Stimulated activated CD4-positive, alpha-beta T cell treated with anti-CD3 and anti-CD28 coated beads, Interleukin-2, amount 100 ng/mL, for 48 hours (primary cell): ENCODE measurements at places on chromosomes 7 and 10.

DNA sequence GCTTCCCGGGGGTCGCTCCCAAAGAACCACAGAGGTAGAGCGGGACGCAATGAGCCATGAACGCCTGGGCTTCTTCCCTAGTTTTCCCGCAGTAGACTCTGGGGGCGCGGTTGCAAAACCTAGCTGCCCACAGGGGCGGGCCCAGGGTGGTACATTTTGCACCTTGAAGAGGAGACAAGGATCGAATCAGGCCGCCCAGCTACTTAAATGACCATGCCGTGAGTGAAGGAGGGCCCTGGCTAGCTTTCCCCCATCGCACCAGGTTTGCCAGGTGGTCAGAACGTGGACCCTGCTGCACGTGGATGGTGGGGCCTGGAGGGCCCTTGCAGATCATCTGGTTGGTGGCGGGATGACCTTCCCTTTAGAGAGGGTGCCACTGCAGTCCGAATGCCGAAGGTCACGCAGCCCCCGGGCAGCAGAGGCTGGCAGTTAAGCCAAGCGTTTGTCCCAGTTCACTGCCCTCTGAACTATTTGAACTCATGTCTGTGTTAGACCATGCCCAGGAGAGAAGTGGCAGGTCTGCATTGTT is 604 bp upstream of the SHTN1 start:
- DNase-seq = no peak

- no peak for DNase-seq
Observed at GRCh38 chr7:80721883-80722615, 83.6 kb downstream of the CD36 start.

GRCh38 chr10:3919709-3920308 is 134.8 kb upstream of the KLF6 start:
- no peak for DNase-seq

- no peak for DNase-seq
Observed at GRCh38 chr7:3267966-3268690, 32.9 kb upstream of the SDK1 start.

DNA sequence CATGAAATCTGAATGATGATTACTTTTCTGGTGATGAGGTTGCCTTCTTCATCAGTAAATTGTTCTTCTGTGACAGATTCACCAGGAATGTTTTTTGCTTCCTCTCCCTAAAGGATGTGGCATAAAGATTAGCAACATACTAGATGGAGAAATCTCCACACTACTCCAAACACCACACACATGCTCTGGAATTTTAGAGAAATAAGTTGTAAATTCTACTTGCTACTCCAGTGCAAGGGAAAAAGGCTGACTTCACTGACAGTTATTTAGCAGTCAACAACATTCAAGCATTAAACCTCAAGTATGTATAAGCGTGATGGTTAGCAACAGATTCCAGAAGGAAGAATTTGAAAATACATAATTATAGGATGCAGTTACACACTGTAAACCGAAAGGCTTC is 137.9 kb upstream of the CCDC6 start:
- DNase-seq = no peak

- no peak for DNase-seq
Observed at GRCh38 chr7:94433224-94433623, 38.5 kb downstream of the COL1A2 start.

- DNase-seq = peak; percentile 44
Observed at GRCh38 chr7:141071260-141071854, 2.5 kb upstream of the TMEM178B start.

GRCh38 chr10:14670551-14671240 is 104.0 kb downstream of the FAM107B start:
- DNase-seq = no peak

DNA sequence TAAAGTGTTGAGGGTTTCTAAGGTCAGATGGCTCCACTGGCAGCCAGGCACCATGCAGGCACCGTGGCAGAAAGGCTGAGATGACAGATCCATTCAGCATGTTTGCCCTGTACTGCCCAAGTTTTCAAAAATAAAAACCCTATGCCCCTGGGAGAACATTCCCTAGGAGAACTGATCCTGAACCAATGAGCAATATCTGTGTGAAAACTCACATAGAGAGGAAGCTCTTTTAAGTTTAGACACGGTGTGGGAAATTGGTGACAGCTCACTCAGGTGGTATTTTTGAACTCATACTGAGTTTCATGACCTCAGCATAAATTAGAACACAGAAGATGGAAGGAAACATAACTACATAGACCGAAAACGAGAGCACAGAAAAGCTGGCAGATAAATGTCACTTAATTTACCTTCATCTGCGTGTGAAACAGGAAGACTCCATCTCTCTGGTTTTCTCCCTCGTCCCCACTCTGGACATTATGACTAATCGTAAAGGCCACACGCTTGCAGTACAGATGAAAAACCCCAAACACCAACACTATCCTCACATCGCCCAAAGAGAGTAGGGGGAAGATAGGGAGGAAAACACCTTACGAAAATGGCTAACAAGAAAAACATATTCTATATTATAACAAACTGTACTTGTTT is 127.8 kb downstream of the ICA1 start:
- no peak for DNase-seq

GRCh38 chr7:4631380-4632179 is 50.5 kb upstream of the FOXK1 start:
- no peak for DNase-seq

GRCh38 chr7:49866076-49866735 is 92.8 kb downstream of the VWC2 start:
- no peak for DNase-seq

GRCh38 chr7:17104419-17104818 is 194.0 kb upstream of the AHR start:
- no peak for DNase-seq

- no peak for DNase-seq
Observed at GRCh38 chr7:142349670-142350405, 92.0 kb upstream of the PRSS58 start.

DNA sequence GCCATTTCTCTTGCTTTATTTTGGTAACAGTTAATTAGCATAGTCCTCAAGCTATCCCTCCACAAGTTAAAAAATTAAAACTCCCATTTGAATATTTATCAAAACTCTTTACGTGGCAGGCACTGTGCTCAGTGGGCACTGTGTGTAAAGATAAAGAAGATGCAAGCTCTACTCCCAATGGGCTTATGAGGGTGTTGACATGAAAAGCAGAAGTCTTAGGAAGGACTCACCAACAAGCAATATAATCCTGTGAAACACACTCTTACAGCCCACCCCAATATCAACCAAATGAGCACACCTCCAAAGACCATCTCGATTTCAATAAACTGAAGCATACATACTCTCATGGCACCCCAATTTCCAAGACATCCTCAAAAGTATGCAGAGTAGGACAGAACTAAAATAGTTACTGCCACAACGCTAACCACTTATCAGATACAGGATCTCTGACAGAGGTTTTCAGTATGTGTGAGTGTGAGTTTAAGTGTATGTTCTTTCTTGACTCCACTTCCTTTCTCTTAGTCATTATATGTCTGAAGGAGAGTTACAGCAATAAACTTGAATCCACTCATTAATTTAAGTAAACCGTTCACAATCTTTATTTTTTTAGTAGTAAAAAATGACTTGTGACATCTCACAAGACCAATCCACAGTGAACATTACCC is 120.0 kb downstream of the PDE1C start:
- no peak for DNase-seq

- no peak for DNase-seq
Observed at GRCh38 chr7:17434841-17435692, 136.6 kb downstream of the AHR start.

DNA sequence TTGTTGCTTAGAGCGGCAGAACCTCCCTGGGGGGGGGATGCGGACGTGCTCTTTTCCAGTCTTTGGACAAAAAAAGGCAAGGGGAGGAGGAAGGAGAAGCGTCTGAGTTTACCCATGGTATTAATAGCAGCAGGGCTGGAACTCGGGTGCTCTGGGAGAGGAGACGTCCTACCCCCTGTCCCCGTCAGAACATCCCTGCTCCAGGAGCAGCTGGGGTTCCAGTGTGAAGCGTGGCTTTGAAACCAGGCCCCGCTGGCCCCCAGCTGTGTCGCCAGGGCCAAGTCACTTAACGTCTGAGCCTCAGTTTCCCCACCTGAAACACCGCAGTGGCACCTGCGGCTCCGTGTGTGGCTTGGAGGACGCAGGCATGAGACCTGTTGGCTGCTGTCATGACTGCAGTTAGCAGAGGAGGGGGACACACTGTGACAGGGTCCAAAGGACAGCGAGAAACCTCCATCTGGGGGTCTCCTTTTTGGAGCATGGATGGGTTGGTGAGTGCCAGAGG is 1.4 kb downstream of the AMZ1 start:
- no peak for DNase-seq

DNA sequence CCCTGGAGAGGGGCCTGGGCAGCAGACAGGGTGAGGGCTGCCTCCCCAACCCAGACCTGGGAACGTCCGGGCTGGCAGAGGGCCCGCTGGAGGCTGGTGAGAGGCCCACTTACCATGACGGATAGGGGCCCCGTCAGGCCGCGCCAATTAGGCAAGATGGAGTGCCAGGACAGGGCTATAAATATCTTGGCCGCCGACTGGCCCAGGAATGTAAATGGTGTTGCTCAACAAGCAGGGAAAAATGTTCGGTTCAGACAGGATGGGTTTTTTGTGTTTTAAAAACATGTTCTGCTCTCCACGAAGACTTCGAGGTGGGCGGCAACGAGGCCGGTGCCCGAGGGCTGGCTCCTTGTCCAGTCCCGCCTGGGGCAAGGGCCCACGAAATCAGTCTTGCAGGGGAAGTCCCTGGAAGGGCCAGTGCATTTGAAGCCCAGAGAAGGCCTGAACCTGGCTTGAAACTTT is 35.8 kb upstream of the ELN start:
- DNase-seq = no peak

- DNase-seq = no peak
Observed at GRCh38 chr10:23094786-23095403, 484 bp upstream of the MSRB2 start.

DNA sequence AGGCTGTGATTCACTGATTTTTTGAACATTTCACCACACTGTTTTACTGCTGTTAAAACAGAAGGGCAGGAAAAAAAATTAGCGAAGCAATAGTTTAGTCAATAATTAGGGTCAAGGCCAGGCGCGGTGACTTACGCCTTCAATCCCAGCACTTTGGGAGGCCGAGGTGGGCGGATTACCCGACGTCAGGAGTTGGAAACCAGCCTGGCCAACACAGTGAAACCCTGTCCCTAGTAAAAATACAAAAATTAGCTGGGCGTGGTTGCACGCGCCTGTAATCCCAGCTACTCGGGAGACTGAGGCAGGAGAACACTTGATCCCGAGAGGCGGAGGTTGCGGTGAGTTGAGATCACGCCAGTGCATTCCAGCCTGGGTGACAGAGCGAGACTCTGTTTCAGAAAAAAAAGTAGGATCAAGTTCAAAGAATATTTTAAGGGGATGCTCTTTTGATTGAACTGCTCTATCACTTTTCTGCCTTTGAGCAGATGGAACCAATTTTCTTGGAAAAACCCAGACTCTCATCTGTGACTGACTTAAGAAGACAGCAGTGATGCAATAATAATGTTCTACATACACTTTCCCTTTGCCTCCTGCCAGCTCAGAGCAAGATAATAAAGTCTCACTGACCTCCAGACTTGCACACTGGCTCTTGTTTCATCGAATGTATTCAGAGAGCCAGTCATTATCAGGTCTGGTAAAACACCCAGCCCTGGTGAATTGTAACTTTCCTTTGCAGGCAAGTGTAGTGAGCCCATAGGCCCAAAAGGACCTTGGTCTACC is 1.6 kb upstream of the PPA1 start:
- DNase-seq = no peak

- DNase-seq = no peak
Observed at GRCh38 chr7:1259621-1260243, 27.1 kb downstream of the UNCX start.

DNA sequence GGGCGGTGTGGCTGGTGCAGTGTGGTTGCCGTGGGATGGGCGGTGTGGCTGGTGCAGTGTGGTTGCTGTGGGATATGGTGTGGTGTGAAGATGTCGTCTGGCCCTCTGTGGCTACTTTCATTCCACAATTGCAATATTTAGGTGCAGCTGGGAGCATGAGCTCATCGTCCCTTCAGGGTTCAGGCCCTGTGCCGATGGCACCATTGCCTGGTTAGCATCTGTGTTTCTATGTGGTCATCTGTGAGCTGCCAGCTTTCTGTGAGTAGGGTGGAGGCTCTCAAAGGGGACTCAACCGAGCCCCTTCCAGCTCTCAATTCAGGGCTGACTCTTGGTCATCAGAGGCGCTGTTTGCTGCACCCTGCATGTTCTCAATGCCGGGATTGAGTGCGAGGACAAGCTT is 3.6 kb downstream of the ADGRA1 start:
- DNase-seq = no peak

- no peak for DNase-seq
Observed at GRCh38 chr7:154217688-154218340, 165.6 kb downstream of the DPP6 start.

GRCh38 chr10:43160921-43161255 is 22.6 kb downstream of the CSGALNACT2 start:
- DNase-seq = no peak

GRCh38 chr10:23314835-23315239 is 29.8 kb downstream of the C10orf67 start:
- peak; percentile 64 for DNase-seq

DNA sequence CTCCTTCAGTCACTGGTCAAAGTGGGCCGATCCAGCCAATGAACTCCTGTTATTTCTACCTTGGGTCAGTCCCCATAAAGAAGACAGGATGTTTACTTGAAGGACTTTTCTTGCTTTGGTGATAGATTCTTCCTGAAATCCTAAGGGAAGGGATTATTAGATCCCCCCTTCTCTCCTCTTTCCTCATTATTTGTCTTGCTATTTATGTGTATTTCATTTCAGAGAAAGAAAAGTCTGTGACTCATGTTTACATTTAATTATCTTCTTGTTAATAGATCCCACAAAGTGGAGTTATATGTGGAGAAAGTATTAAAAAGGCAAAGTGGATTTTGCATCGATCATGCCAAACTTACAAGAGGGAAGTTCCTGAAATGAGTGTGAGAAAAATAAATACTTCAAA is 341.5 kb downstream of the PHTF2 start:
- no peak for DNase-seq

GRCh38 chr10:65375528-65375927 is 1550.3 kb upstream of the LRRTM3 start:
- DNase-seq = no peak

DNA sequence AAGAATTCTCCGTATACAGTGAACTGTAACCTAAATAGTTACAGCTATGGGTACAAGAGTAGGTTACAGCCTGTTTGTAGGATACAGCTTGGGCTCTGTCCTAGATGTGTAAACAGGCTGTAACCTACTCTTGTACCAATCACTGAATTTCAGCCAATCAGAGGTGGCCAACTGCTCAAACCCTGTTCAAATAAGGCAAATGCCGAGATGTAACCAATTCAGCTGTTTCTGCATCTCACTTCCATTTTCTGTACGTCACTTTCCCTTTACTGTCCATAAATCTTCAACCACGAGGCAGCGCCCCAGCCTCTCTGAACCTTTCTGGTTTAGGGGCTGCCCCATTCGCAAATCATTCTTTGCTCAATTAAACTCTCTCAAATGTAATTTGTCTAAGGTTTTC is 8.3 kb upstream of the MMP21 start:
- no peak for DNase-seq
